ENCODE measurements at places on chromosomes 2 and 18.

- DNase-seq = no peak
These were observed 9.6 kb upstream of the FAHD2A start for GRCh38 chr2:95392730-95393455.

DNA sequence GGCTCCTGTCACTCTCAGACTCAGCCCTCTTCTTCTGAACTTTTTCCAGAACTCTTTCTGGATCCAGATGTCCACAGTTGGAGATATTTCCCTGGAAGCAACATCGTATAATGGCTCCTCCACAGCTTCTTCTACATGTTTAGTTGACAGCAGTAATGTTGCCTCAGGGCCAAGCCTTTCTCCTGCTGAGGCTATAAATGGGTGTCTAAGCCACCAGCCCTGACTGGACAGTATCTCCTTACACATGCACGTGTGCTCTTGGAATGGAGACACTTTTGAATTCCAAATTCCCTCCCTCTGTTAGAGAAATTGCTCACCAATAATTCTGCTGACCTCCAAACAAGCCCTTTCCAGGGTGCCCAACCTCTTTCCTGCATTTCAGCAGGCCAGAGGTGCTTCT, 156.2 kb upstream of the PIK3C3 start:
- no peak for DNase-seq

DNA sequence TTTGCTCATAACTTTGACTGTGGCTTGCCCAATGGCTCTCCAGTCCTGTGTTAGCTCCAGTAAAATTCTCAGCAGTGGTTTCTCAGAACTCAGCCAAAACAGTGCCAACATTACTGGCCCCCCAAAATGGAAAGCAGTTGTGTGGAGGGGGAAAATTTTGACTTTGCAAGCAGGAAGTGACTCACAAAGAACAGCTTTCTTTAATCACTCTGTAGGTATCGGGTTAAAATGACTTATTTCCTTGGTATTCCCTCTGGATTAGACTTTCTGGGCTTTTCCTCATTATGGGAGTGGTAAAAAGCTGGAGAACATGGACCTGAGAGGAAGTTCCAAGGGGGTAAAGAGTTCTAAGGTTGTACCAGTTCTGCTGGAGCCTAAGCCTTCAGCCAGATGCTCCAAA, 175.7 kb upstream of the RND3 start:
- no peak for DNase-seq

GRCh38 chr2:26579025-26579722, 62.0 kb downstream of the CIB4 start:
- peak; percentile 8 for DNase-seq

GRCh38 chr2:68044099-68044498, 18.7 kb downstream of the C1D start:
- DNase-seq = no peak

GRCh38 chr18:13186687-13187086, 31.9 kb upstream of the LDLRAD4 start:
- no peak for DNase-seq

- DNase-seq = peak; percentile 81
These were observed 89.4 kb downstream of the DGKD start for GRCh38 chr2:233443511-233444183.

DNA sequence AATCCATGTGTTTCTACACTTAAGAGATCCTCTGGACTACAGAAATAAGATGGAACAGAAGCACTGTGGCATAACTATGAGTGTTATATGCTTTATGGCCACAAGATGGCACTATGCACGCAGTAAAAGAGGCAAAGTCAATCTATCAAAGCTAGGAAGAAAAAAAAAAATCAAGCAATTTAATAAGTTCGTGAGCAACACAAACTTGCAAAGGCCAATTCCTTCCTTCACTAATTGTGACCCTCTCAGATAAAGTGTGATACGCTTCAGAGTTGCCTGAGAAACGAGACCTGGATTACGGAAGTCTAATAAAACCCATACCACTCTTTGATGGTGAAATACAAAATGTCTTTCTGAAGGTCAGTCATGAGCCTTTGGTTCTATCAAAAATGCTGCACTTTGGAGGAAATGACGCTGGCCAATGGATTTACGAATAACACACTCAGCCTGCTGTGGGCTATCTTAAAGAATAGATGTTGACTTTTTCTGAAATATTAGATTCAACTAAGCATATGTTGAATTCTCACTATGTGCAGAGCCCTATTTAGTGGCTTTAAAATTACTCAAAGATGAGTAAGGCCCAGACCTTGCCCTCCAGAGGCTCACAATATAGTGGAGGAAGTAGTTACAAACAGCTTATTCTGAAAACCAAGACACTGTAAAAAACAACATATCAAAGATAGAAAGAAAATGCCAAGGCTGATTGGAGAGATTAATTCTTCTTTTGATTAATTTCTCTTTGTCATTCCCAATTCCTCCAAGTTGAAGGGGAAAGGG, 35.5 kb upstream of the TTR start:
- DNase-seq = no peak

DNA sequence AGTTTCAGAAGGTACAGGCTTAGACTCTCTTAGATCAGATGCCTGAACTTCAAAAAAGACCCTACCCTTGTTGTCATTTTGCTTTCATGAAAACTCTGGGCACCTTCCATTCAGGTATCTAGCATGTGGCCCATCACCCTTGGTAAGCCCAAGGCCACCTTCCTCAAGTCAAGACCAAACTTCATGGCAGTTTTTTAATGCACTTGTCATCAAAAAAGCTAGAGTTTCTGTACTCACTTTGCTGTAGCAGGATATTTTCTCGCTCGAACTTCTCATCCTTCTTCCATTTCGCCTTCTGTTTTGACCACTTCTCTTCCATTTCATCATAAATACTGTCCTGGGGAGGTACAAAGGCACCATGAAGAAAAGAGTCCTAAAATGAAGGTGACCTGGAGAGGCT, 48.2 kb downstream of the FLACC1 start:
- no peak for DNase-seq

- DNase-seq = no peak
These were observed 85.6 kb downstream of the EHD3 start for GRCh38 chr2:31319406-31320175.

GRCh38 chr2:27494944-27495554, at the start of gene FNDC4:
Gene FNDC4 (minus strand): TSS chr2:27495200. CDS start chr2:27494679, 521 bp downstream.
- peak; percentile 64 for DNase-seq

- no peak for DNase-seq
These were observed 165.2 kb downstream of the SH3BP4 start for GRCh38 chr2:235116885-235117492.

GRCh38 chr2:184849516-184849915, 251.2 kb downstream of the ZNF804A start:
- no peak for DNase-seq

- DNase-seq = no peak
These were observed 4.4 kb downstream of the CTIF start for GRCh38 chr18:48543228-48543627.

- DNase-seq = no peak
These were observed 97.2 kb upstream of the FAM136A start for GRCh38 chr2:70399046-70399445.

DNA sequence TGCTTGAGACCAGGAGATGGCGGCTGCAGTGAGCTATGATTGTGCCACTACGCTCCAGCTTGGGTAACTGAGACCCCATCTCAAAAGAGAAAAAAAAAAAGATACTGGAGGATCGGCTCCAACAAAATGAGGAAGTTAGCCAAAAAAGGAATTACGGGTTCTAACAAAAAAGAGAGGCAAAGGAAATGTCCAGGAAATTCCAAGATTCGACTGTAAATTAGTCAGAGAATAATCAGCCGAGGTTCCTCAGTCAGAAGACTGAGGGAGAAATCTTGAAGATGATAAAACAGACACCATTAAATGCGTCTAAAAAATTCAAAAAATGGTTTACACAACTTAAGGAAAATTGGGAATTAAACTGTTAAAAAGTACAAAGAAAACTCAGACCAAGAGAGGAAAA, 89.5 kb downstream of the AAK1 start:
- no peak for DNase-seq

DNA sequence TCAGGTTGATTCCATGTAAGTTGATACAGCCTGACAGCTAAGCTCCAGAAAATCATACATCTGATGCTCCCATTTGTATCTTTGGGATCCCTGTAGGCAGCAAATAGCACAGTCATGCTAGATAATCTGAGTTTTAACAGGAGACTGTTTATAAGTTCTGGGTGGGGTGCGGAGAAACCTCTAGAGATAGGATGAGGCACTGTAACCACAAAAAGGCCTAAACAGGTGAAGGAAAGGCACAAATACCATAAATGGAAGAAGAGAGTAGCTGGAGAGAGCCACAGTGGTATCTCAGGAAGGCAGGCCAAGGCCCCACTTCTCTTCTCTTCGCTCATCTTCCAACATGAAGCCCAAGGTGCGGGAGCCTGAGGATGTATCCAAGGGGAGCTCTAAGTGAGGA, 18.1 kb upstream of the B4GALT6 start:
- DNase-seq = no peak

DNA sequence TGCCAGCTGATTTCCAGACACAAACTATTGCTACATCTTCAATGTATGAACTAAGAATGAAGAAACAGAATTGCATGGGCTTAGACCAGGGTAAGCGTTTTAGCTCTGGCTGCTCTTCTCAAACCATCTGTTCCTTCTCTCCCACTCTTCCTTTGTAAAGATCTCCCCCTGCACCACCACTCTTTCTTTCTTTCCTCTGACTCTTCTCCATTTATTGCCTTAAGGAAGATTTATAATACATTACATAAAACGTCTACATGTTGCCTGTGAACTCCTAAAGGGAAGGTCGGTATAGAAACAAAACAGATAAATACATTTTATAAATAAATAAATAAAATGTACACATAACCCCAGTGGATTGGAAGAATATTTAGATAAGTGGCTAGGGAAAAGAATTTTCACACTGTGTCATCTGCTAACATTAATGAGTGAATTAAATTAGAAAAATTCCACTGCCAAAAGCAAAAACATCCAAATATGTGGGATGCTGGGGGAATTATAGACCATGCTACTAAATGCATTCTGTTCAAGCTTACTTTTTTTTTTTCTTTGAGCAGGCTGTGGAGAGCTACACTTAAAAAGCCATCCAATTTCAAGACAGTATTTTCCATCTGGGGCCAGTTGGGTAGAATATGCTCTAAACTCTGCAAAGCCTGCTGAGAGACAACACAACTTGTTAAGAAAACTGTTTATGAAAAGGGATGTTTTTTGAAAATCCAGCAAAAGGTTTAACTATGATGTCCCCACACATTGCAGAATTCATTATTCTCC, 41.5 kb downstream of the NCKAP5 start:
- DNase-seq = no peak

DNA sequence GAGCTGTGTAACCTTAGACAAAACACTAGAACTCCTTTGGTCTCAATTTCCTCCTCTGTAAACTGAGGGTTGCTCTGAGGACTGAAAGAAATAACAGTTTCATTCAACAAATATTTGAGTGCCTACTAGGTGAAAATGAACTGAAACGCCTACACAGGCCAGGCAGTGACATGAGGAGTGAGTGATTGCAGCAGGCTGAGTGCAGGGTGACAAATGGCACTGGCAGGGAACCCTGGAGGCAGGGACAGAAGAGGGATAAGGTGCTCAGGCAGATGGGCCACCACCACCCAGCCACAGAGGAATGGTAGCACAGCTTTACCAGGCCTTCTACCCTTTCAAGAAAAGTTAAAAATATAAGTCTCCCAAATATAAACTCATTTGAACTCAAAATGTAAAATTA, 11.5 kb upstream of the RNU4ATAC start:
- no peak for DNase-seq

Measured in glutamatergic neuron (in vitro differentiated cells).